Omental fat pad (tissue), 4 donors: ENCODE measurements at places on chromosomes 7 and 10. TPM values are rescaled to one million over a fixed set of nuclear protein-coding genes. Genes with fewer than 3 reads are reported as not detected.

DNA sequence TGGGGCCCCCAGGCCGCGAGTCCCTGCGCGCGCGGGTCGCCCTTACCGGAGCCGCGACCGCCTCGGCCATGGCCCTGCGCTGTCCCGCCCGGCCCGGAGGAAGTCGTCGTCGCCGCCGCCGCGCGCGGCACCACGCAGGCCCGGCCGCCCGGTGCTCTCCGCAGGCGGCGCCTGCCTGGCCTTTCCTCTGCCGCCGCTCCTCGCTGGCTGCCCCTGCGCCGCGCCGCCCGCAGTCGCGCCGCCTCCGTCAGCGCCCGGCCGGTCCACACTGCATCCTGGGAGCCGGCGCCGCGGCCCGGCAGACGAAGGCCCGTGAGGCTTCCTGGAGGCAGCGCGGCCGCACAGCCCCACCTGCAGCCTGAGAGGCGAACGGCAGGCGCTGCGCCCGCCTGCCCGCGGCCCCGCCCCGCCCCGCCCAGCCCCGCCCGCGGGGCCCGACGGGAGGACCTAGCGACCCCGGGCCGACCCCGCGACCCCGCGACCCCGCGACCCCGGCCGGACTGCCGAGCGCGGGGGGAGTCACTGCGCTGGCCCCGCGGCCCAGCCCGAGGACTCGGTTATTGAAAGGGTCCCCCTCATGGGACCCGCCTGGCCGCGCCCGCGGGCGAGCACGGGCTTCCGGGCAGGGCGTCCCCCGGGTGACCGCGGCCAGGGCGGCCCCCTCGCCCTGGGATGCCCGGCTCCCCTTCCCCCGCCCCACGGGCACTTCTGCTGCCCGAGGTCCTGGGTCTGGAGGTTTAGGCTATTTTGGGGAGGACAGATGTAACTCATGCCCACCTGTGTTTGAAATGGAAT, at the start of gene ZNF746:
Gene ZNF746, minus strand, starts transcription at position 343 of the 795 bp plus-strand sequence. Its CDS starts 273 bp downstream, at position 70.
- DNase-seq = no peak

- no peak for DNase-seq
Measured at GRCh38 chr7:50584793-50585408, 19.7 kb upstream of the DDC start.

- no peak for DNase-seq
Measured at GRCh38 chr7:87058744-87059524, 520 bp downstream of the ELAPOR2 start.

- no peak for DNase-seq
Measured at GRCh38 chr7:146106319-146106718, 10.3 kb upstream of the CNTNAP2 start.

DNA sequence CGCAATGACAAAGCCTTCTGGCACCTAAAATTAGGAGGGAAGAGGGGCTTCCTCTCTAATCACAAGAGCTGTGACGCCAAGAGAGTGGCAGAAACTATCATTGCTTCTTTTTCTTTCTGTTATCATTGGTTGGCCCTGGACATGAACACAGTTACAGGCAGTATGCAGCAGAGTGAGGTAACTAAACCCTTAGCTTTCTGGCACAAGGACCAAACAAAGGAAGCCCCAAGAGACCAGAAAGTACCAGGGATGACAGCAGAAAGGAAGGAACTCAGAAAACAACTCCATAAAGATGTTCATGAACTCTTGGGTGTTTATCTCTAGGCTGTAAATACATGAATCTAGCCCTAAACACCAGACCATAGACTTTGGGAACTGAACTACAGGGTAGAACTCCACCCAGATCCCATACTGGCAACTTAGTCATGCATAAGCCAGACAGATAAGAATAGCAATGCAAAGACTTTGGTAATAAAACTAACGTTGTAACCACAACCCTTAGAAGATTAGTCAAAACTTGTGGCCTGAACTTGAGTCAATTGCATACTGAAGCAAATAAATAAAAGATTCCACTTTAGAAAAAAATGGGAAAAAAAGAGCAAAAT, 195.7 kb upstream of the PTN start:
- DNase-seq = no peak

DNA sequence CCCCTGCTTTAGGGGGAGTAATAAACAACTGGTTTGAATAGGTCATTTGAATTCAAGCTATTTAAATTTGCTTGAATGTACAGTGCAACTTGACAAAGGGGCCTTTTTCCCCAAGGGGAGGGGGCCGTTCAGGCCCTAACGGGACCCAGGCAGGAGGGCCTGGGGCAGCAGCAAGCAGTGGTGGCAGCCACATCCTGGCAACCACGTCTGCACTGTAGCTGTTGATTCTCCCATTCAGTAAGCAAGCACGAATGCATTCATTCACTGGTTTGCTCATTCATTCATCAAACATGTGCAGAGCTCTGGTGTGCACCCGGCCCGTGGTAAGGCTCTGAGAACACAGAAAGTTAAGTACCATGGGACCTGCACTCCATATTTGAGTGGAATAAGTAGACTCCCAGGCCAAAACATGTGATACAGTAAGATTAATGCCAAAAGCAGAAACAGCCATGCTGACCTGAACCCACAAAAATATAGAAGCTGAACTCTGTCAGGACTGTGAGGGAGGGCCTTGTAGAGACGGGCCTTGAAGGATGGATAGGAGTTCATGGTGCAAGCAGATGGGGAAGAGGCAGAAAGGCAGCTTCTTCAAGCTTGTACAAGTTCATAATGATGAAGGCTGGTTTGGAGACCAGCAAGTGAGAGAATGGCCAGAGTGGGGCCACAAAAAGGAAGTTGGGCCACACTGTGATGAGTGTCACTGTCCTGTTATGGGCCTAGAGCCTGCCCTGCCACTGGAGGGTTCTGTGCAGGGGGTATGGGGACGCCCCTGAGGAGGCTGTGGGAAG, 29.3 kb upstream of the C10orf53 start:
- DNase-seq = no peak

- no peak for DNase-seq
Measured at GRCh38 chr7:43179393-43179792, 66.9 kb downstream of the HECW1 start.

- no peak for DNase-seq
Measured at GRCh38 chr10:218798-219197, 83.5 kb downstream of the ZMYND11 start.

GRCh38 chr7:152528612-152529011, 92.8 kb upstream of the KMT2C start:
- no peak for DNase-seq

Gene PNLIPRP1
- total RNA-seq = not detected

Gene AKR1C2
- total RNA-seq = 214 TPM

- DNase-seq = no peak
Measured at GRCh38 chr7:6579446-6579845, 2.2 kb downstream of the ZDHHC4 start.

Gene SMARCD3
- 19.7 TPM for total RNA-seq

DNA sequence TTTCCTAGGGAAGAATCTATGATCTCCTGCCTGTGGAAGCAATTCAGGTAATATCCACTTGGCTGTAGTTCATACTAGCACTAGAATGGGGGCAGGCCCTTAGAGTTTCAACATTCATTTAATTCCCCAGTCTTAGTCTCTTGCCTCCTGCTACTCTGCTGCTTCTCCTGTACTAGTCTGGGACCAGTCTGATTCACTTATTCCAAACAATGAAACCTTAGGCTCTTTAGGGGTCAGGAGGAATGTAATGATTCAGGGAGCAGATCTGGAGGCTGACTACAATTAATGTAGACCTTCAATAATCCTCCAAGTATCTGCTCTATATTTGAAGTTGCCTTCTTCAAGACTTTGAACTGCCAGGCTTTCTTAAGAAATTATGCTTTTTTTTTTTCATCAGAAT, 101.8 kb downstream of the GNAT3 start:
- no peak for DNase-seq

Gene TSPAN12
- total RNA-seq = 8.5 TPM

Gene ZNF775
- 0.72 TPM for total RNA-seq

GRCh38 chr7:142689439-142690120, 59.7 kb upstream of the PRSS1 start:
- no peak for DNase-seq

DNA sequence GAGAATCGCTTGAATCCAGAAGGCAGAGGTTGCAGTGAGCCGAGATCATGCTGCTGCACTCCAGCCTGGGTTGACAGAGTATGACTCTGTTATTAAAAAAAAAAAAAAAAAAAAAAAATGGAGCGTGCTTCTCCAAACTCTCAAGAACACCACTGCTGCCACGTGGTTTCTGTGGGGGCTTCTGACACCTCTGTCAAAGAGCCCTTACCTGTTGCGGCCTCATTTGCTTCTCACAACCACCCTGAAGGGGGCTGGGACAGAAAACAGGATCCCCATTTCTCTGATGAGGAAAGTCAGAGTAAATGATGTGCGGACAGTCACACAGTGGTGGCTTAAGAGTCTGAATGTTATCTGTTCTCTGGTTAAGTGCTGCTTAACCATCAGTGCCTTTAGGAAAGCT, 95.3 kb downstream of the RNF216 start:
- no peak for DNase-seq

DNA sequence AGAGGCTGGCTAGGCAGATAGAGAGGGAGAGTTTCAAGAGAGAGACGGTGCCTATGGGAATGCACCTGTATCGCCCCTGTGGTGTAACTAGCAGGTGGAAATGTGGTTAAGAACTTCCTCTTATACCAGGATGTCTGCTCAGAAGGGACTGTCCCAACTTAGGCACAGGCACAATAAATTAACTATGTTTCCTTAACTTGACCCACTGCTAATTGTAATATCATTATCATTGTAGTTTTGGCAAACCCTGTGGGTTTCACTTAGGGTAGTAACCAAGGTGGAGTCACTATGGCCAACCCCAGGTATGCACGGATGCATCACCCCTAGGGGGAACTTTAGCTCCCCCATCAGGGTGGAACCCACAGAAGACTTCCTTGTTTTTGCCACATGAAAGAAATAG, 455.7 kb downstream of the DGKB start:
- no peak for DNase-seq

Gene HIPK2
- total RNA-seq = 85.4 TPM

Gene DNAJC12
- 5.2 TPM for total RNA-seq

GRCh38 chr10:685613-686012, 3.9 kb downstream of the DIP2C start:
- no peak for DNase-seq

DNA sequence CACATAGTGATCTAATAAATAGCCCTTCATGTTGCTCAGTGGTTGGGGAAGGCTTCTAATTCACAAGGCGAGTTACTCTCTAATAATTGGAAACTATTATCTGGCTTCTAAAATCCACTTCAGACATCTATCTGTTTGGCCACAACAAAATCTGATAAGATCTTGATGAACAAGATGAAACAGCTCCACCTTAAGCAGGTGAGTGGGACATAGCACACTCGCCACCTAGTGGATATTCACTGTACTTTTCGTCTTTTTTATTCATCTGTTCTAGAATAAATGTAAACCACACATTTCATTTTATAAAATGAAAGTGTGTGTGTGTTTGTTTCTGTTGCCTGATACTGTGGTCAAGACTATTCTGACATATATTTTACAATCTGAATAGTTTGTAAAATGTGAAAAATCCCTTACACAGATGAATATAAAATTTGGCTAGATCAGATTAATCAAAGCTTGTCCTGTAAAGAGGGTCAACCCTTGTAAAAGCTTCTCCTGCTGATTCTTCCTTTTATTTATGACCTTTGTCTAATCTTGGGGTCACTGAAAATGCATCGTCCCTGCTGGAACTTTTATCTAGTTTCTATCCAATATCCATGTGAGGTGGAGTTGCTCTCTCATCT, 26.5 kb upstream of the CNTNAP2 start:
- no peak for DNase-seq

- DNase-seq = no peak
Measured at GRCh38 chr7:35749556-35749955, 51.3 kb upstream of the SEPTIN7 start.

Gene RARRES2
- 200 TPM for total RNA-seq

GRCh38 chr10:132563485-132564248, 26.1 kb downstream of the INPP5A start:
- DNase-seq = no peak

GRCh38 chr10:125093199-125093973, 67.0 kb downstream of the CTBP2 start:
- DNase-seq = peak; percentile 47

DNA sequence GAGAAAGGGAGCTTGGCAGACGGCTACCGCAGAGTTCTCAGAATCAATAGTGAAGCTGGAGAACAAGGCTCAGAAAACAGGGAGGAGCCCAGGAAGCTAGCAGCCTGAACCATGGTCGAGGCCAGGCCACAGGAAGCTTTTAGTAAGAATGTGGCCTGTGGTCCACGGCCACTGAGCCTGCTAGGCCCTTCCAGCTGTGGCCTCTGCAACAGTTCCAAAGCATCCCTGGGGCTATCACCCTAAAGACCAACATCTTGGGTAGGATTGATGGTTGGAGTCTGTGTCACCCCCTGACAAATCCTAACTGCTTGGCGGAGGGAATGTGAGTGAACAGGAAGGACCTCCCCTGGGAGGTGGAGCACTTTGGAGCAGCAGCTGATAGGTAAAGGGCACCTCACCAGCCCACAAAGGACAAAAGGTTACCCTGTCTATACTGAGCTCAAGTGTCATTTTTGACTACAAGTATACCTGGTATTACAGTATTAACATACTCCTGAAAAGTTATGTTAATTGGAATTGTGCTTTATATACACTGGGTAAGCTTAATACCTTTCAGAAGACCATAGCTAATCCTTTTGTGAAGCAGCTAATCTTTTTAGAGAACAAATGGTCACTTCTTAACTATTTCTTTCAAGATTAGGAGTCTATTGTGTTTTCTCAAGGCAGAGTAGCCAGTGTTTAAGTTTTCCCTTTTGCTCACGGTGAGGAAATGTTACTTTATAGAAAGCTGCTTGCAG, 18.7 kb downstream of the PTPRE start:
- DNase-seq = no peak

Gene GBF1
- 34.9 TPM for total RNA-seq

GRCh38 chr7:135215698-135216097, 4.4 kb upstream of the WDR91 start:
- DNase-seq = no peak

DNA sequence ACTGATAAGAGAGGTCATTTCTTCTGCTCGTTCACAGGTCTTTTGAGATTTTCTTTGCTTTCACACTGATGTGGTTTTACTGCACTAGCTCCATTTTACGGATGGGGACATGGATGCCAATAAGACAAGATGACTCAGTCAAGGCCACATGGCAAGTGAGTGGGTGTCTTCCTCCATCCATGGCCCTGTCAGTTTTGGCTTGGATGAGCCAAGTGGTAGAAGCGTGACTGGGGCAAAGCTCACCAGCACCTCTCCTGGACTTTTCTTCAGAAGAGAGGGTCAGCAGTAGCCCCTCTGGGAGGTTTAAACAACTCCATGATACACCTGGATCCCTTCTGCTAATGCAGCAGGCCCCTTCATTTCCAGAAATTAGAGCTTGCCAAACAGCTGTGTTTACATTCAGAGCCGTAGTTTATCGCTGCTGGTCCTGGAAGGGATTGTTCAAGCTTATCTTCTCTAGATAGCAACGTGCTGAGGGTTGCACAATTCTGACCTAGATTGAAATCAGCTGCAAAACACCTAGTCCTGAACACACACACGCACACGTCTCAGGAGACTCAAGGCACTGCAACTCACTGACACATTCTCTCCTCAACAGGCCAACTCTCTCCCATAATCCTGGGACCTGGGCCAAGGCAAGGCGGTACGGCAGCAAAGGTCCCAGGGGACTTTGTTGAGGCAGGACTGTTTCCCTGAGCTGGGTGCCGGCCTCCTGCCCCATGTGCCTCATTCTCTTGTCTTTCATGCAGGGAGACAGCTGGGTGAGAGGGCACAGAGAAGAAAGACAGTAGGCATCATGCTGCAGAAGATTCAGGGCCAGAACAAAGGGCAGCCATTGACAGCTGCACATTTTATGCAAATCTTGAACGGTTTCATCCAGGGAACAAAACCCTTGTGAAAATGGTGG, 14.2 kb upstream of the PDCD4 start:
- DNase-seq = no peak
